ENCODE measurements at places on chromosomes 6 and 20. TPM values are rescaled to one million over a fixed set of nuclear protein-coding genes. Genes with fewer than 3 reads are reported as not detected.

DNA sequence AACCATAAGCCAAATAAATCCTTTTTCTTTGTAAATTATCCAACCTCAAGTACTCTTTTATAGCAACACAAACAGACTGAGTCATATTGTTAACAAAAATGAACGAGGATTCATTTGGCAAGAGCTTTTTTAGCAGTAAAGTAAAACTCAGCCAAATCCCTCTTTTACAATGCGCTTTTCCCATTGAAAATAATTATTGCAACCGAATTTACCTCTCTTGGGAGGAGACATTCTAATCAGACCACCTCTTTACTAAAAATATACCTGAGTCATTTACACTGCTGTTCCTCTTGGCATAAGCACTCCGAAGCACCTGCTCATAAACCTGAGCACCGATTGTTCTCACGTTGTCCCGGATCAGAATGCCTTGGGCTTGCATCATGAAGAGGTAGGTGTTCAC lies 57.4 kb downstream of the B4GALT5 start:
- H3K4me3 ChIP-seq: no peak overlapping the region
- DNase-seq: no peak
- H3K36me3 ChIP-seq: no peaks in the 10 kb centered on the region
- no peaks in the 10 kb centered on the region for H3K4me1 ChIP-seq
- no peaks in the 10 kb centered on the region for H3K27me3 ChIP-seq

DNA sequence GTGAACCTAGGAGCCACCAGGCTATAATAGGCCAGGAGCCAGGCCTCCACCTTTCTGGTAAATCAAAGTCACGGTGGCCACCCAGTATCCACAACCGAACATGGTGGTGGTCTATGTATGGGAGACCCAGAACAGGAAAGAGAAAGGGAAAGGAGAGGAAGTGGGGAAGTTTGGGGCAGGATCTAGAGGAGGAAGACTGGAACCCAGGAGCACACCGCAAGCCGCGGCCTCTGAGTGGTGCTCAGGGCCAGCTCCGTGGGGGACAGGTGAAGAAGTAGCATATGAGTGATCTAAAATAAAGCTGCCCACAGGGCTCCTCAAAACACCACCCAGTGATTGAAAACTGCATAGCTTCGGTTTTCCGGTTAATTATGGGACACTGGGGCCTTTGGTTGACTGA lies 214.8 kb downstream of the ZDHHC14 start:
- H3K36me3 ChIP-seq: no peaks in the 10 kb centered on the region
- H3K4me1 ChIP-seq: no peaks in the 10 kb centered on the region
- H3K27me3 ChIP-seq: no peaks in the 10 kb centered on the region
- DNase-seq: no peak
- no peak overlapping the region for H3K4me3 ChIP-seq
- no peak overlapping the region for H3K27ac ChIP-seq

DNA sequence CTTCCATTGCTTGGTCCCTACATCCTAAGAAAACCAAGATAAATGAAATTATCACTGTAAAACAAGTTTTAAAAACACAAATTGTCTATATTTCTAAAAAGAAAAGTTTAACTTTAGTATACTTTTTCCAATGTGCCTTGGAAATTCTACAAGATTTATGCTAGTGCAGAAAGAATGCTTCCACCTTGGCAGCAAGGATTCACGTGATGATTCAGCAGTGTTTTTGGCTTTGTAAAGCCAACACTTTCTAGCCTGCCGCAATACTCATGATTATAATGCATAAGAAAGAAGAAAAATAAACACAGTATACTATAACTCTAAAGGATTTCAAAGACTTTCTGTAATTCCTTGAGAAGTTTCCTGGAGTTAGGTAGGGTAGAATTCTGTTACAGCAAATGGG lies 442.7 kb downstream of the TENT5A start:
- H3K27me3 ChIP-seq: no peaks in the 10 kb centered on the region
- no peak overlapping the region for H3K27ac ChIP-seq
- DNase-seq: no peak

PPP1R3G gene
- 1.2 TPM for total RNA-seq

CPNE1 gene
- total RNA-seq: 135 TPM

HLA-DQB2 gene
- total RNA-seq: 1.6 TPM
